ENCODE measurements at places on chromosomes 3 and 15. TPM values are rescaled to one million over a fixed set of nuclear protein-coding genes. Genes with fewer than 3 reads are reported as not detected.

TJP1 gene
- total RNA-seq, result 7.3 TPM

MYZAP gene
- 2.5 TPM for total RNA-seq

GP5 gene
- 0.14 TPM for total RNA-seq

ESYT3 gene
- 0.09 TPM for total RNA-seq

XCR1 gene
- 4.2 TPM for total RNA-seq

OCA2 gene
- total RNA-seq, result 0.99 TPM

SPINT1 gene
- total RNA-seq, result 9.2 TPM

MOBP gene
- 0.05 TPM for total RNA-seq

ZNF620 gene
- total RNA-seq, result 3.5 TPM

GOLGA6L4 gene
- 0.28 TPM for total RNA-seq

ANKRD34C gene
- total RNA-seq, result under 0.01 TPM

SLC24A5 gene
- total RNA-seq, result 0.05 TPM

GPR62 gene
- 0.05 TPM for total RNA-seq

FETUB gene
- total RNA-seq, result 0.09 TPM

FYTTD1 gene
- total RNA-seq, result 41.2 TPM

KNG1 gene
- 0.14 TPM for total RNA-seq

SNX33 gene
- total RNA-seq, result 4.3 TPM

PEX11A gene
- 2.5 TPM for total RNA-seq

PLIN1 gene
- total RNA-seq, result 0.05 TPM

GOLGA8K gene
- 0.28 TPM for total RNA-seq

PAQR5 gene
- total RNA-seq, result 0.14 TPM

CCK gene
- total RNA-seq, result 2.2 TPM

CX3CR1 gene
- total RNA-seq, result 2.3 TPM

INKA1 gene
- total RNA-seq, result 4.2 TPM

CCR2 gene
- total RNA-seq, result 7.3 TPM

AHSG gene
- 0.33 TPM for total RNA-seq

DZIP1L gene
- total RNA-seq, result 1.1 TPM

TTC23 gene
- total RNA-seq, result 5.7 TPM

NAA50 gene
- total RNA-seq, result 68.7 TPM

ANKRD63 gene
- not detected for total RNA-seq

TMC3 gene
- total RNA-seq, result under 0.01 TPM

UBAP1L gene
- total RNA-seq, result 0.61 TPM

SAMD7 gene
- total RNA-seq, result not detected

EPHA3 gene
- total RNA-seq, result 1.9 TPM

SCAANT1 gene
- total RNA-seq, result not detected

PPIB gene
- total RNA-seq, result 382 TPM

DET1 gene
- 4.1 TPM for total RNA-seq

UBA5 gene
- total RNA-seq, result 33.9 TPM

TNFAIP8L3 gene
- 0.47 TPM for total RNA-seq

ACAN gene
- 0.28 TPM for total RNA-seq

Data from thymus (tissue), 14 donors.